ENCODE measurements at places on chromosomes 5 and 9.

DNA sequence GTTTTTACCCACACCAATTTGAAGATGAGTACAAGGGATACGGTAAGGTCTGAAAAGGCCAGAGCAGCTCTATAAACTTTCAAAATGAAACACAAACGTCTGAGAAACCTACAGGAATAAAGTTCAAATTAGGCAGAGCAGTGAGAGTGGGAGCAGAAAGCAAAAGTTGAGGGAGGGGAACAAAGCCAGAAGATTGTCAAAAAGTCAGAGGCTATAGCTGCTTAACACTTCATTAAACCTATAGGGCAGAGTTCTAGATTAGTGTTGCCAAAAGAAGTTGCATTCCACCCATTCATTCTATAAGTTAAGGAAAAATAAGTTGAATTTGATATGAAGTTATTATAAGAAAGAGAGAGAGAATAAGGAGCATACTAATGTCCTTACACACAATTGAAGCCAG is 309.6 kb upstream of the CD180 start:
- DNase-seq: no peak

DNA sequence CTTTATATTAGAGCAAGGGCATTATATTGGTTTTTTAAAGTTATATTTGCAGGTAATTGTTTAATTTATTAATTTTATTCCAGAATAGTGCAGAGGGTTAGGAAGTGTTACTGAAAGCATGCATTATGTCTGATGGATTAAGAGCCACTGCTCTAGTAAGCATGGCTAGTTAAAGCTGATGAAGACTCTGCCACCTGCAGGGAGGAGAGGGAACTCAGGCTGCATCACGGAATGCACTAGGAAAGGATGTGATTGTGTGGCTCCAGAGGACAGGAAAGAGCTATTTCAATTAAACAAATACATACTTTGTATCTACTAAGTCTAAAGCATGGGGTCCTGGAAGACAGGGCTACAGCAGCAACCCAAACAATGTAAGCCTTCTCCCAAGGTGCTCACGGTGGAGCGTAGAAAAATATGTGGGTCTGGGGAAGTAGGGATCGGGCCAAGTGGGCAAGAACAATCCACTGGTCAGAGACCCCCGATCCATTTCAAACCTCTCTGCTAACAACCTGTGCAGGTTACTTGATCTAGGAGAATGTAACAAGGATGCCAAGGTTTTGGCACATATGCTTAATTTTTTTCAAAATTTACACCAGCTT is 15.3 kb upstream of the GRXCR2 start:
- DNase-seq: no peak

- no peak for DNase-seq
These were observed 354.1 kb upstream of the RFX3 start for GRCh38 chr9:3879726-3880505.

- no peak for DNase-seq
These were observed 243.7 kb downstream of the SEMA5A start for GRCh38 chr5:9302218-9302617.
